ENCODE measurements at places on chromosomes 6 and 20.

GRCh38 chr6:146594495-146594894 is 4.3 kb upstream of the ADGB start:
- no peak for DNase-seq

DNA sequence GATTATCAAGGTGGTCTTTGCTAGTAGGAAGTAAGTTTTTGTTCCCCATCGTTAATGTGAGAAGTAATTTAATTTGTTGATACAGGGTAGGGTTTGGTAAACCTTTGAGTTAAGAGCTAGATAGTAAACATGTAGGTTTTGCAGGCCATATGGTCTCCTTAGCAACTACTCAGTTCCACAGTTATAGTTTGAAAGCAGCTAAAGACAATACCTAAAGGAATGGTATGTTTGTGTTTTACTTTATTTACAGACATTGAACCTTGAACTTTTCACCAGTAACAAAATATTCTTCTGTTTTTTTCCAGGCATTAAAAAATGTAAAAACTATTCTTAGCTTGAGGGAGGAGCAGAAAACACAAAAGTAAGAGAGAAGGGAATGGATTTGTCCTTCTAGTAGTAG is 1.7 kb downstream of the CAP2 start:
- no peak for DNase-seq

DNA sequence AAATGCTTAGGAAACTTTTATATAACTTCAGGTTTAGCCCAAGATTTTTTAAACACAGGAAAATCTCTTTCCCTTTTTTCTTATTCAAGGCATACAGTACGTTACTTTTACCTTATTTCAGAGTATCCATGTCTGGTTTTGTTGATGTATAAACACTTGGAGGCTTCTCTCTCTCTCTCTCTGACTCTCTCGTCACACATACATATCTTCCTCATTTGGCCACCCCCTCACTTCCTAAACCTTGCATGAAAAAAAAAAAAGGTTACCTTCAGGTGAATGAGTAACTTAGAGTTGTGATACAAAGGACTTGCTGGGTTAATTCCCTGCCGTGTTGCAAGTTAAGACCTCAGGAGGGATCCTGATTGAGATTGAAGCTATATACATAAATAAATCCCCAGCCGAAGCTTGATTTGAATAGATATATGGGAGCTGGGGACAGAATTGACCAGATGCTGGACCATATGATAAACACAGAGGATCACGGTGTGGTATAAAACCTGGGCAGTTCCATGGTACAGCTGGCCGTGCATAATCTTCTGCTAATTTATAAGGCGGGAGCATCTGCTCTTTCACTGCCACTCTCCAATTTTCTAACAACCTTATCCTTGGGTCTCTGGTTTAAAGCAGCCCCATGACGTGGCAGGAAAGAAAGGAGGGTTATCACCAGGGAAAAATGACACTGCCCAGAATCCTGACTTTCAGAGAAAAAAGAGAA is 55.1 kb upstream of the IL20RA start:
- DNase-seq = no peak

- DNase-seq = no peak
Observed at GRCh38 chr20:10741060-10741459, 67.3 kb upstream of the JAG1 start.

GRCh38 chr6:54191461-54191860 is 80.2 kb downstream of the MLIP start:
- DNase-seq = no peak

- DNase-seq = no peak
Observed at GRCh38 chr20:35191419-35192117, 19.7 kb downstream of the PROCR start.

- no peak for DNase-seq
Observed at GRCh38 chr6:37840940-37841300, 21.4 kb downstream of the ZFAND3 start.

- DNase-seq = no peak
Observed at GRCh38 chr20:23151008-23151703, 65.0 kb upstream of the CD93 start.
